Adipocyte (in vitro differentiated cells): ENCODE measurements at places on chromosomes 1 and 21.

GRCh38 chr1:119713039-119713748 is 1.5 kb downstream of the PHGDH start:
- DNase-seq = peak; percentile 46

DNA sequence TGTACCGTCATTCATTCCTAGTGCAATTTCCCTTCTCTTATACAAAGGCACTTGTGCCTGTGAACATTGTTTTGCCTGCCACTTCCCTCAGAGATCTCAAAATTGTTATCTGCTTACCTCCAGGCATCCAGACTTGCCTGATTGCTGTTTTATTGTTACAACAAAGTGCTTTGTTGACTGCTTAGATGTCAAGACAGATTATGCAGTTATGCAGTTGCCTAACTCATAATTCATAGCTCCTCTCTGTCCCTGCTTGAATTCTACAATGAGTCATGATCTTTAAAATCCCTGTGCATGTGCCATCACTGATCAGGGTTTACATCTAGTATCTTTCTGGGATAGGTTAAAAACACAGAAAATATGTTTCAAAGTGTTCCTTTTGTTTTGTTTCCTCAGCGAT is 24.5 kb downstream of the CXADR start:
- DNase-seq = peak; percentile 23

DNA sequence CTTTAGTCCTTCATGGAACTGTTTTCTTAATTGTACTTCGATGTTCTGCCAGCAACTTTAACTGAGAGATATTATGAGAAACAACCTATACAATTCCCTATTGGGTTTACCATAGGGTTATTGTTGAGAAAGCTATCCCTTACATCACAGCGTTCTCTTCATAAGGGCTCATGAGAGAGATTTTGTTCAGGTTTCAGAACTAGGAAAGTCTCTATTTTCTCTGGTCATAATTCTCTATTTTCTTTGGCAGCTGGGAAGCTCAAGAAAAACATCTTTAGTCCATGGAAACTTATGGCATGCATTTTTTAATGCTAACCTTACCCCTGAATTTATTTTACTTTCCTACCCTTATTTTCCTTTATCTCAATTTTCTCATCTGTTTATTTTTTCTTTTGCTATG is 38.2 kb downstream of the NMNAT2 start:
- peak; percentile 61 for DNase-seq

GRCh38 chr1:184222652-184223052 is 164.2 kb upstream of the C1orf21 start:
- DNase-seq = peak; percentile 72

DNA sequence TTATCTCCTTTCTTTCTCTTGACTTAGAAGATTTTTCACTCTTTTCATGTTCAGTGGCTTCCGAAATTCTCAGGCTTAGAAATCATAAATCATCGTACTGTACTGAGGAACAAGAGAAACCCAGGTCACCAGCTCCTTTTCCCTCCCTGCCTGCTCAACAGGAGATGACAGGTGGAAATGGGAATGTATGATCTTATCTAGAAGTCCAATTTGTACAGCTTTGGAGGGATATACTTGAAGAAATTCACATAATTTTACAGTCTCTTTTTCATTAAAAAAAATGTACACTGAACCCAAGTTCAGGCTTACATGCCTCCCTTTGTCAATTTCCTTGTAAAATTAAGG is 11.7 kb downstream of the EVA1C start:
- no peak for DNase-seq

- no peak for DNase-seq
These were observed 12.9 kb downstream of the KIAA2013 start for GRCh38 chr1:11913291-11913690.

- no peak for DNase-seq
These were observed 17.5 kb upstream of the MTARC1 start for GRCh38 chr1:220769205-220769604.

- no peak for DNase-seq
These were observed 26.8 kb downstream of the UBASH3A start for GRCh38 chr21:42430521-42430920.

GRCh38 chr1:62823556-62823955 is 39.6 kb downstream of the ATG4C start:
- DNase-seq = peak; percentile 4

DNA sequence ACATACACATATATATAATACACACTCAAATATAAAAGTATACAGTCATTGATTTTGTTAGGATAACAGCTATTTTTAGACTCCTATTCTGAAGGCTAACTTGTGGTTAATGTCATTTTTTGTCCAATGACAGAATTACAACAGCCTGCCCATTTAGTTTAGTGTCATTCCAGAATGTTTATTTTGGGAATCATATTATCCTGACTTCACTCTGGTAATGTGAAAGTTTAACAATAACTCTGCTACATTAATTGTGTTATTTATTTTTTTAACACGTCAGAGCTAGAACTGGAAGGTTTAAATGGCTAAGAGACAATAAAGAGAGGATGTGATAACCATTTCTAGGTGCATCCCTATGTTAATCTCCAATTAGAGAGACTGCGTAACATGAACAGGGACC is 648.1 kb downstream of the USP25 start:
- no peak for DNase-seq

- DNase-seq = peak; percentile 17
These were observed 26.6 kb downstream of the TTC39A start for GRCh38 chr1:51303751-51304251.

DNA sequence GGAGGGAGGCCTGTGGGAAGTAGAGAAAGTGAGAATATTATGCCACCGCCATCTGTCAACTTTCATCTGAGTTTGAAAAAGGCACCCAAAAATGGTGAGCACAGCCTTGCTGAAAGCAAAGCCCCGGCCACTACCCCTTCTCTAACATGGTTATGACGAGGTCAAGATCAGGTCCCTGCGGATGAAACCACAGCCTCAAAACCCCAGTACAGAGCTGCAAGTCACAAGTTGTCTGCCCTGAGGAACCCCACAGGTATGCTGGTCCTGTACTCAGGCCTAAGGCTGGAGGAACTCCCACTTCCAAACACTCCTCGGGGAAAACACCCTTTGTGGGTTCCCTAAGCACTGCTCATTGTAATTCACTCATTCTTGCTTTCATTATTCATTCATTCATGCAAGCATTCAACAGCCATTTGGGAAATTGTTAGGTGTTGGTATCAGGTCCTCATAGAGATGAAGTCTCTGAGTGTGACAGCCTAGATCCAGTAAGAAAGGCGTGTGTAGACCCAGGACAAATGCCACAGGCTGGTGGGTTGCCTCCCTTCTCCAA is 216.6 kb upstream of the EDN2 start:
- no peak for DNase-seq

GRCh38 chr1:39751595-39751994 is 12.9 kb downstream of the PPIE start:
- DNase-seq = no peak

DNA sequence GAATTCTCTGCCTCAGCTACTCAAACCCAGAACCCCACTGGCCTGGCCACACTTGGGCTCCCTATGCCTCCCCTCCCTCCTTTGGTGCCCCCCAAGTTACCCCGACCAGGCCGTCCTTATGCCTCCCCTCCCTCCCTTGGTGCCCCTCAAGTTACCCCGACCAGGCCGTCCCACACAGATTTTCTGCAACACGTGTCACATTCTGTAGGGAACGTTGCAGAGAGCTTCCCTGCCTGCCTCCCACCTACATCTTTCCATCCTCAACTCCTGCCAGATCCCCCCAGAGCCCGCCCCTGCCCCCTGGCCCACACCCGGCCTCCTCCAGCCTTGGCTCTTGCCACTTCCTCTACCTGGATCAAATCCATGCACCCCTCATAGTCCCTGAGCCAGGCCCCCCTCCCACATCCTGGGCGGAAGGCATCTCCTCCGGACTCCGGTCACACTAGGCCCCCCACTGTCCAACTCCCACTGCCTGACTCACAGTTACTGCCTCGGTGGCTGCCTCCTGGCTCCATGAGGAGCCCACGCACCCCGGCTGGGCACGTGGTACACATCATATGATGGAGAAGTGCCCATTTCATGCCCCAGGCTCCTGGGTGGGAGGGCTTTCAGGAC is 41.2 kb downstream of the KCNAB2 start:
- peak; percentile 7 for DNase-seq

- DNase-seq = peak; percentile 48
These were observed 738 bp downstream of the GNPAT start for GRCh38 chr1:231241750-231242149.

GRCh38 chr1:39043513-39043912 is 17.4 kb downstream of the NDUFS5 start:
- DNase-seq = no peak

- no peak for DNase-seq
These were observed 17.7 kb upstream of the PTPRC start for GRCh38 chr1:198620951-198621824.

GRCh38 chr1:187516874-187517273 is 688.1 kb downstream of the PLA2G4A start:
- no peak for DNase-seq

- peak; percentile 56 for DNase-seq
These were observed 8.5 kb upstream of the CTRC start for GRCh38 chr1:15429701-15430149.

DNA sequence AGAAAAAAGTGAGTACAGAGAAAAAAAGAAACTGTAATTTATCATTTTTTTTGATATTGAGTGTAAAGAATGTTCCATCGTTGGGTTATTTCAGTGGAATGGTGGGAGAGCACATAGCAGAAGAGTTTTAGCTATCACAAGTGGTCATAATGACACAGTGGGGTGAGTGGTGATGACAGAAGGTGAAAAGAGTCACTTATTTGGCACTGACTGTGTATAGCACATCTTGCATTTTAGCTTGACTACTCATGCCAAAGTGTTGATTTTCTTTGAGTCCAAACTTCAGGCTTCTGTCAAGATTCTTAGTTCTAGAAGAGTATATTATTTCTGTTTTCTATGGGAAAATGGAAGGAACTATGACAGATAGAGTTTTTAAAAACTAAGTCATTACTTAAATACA is 261.2 kb downstream of the GRIK1 start:
- no peak for DNase-seq

- peak; percentile 39 for DNase-seq
These were observed 125.8 kb upstream of the NFIA start for GRCh38 chr1:60956520-60956919.

- peak; percentile 88 for DNase-seq
These were observed 5.5 kb downstream of the AZIN2 start for GRCh38 chr1:33086384-33086850.

DNA sequence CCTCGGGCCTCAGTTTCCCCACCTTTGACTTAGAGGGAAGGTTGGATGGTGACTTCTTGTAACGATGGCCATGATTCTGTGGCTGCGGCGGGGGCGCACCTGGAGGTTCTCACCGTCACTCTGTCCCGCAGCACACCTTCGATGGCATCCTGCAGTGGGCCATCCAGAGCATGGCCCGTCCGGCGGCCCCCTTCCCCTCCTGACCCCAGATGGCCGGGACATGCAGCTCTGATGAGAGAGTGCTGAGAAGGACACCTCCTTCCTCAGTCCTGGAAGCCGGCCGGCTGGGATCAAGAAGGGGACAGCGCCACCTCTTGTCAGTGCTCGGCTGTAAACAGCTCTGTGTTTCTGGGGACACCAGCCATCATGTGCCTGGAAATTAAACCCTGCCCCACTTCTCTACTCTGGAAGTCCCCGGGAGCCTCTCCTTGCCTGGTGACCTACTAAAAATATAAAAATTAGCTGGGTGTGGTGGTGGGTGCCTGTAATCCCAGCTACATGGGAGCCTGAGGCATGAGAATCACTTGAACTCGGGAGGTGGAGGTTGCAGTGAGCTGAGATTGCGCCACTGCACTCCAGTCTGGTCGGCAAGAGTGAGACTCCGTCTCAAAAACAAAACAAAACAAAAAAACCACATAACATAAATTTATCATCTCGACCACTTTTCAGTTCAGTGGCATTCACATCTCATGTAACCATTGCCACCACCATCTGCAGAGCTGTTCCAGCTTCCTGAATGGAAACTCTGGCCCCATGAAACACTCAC is 2.1 kb upstream of the PFKL start:
- DNase-seq = peak; percentile 95

- DNase-seq = peak; percentile 86
These were observed 18.7 kb upstream of the PODN start for GRCh38 chr1:53043271-53043670.

DNA sequence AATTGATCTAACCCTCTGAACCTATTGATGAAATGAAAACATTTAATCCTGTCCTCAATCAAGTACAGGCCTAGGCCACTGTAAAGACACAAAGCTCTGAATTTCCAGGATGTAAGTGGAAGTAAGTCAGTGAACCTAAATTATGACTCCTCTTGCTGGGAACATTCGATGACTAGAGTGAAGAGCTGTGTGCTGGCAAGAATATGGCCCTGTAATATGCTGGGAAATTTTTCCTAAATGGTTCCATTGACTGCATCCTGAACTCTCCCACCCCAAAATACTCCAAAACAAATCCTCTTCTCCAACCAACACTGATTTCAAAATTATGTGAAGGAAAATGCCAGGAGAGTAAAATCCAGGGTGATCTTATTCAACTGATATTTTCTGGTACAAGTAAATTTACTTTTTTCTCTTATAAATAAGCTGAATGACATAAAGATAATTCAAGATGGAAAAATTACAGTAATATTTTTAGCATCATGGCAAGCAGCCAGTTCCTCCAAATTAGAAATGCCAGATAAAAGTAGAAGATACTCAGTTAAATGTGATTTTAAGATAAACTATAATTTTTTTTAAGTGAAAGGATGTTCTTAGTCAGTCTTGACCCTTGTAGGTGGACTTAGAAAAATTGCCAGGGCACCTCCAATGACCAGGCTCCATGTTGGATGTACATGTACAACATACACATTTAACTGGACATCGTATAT is 269.4 kb downstream of the PTGER3 start:
- no peak for DNase-seq

- DNase-seq = peak; percentile 72
These were observed 657.4 kb upstream of the ADGRL4 start for GRCh38 chr1:79663916-79664315.

GRCh38 chr1:81470275-81470674 is 330.5 kb upstream of the ADGRL2 start:
- DNase-seq = no peak

- no peak for DNase-seq
These were observed 6.6 kb upstream of the CDCA8 start for GRCh38 chr1:37685722-37686121.
